Ecto neural progenitor cell (in vitro differentiated cells): ENCODE measurements at places on chromosomes 16 and 17.

DNA sequence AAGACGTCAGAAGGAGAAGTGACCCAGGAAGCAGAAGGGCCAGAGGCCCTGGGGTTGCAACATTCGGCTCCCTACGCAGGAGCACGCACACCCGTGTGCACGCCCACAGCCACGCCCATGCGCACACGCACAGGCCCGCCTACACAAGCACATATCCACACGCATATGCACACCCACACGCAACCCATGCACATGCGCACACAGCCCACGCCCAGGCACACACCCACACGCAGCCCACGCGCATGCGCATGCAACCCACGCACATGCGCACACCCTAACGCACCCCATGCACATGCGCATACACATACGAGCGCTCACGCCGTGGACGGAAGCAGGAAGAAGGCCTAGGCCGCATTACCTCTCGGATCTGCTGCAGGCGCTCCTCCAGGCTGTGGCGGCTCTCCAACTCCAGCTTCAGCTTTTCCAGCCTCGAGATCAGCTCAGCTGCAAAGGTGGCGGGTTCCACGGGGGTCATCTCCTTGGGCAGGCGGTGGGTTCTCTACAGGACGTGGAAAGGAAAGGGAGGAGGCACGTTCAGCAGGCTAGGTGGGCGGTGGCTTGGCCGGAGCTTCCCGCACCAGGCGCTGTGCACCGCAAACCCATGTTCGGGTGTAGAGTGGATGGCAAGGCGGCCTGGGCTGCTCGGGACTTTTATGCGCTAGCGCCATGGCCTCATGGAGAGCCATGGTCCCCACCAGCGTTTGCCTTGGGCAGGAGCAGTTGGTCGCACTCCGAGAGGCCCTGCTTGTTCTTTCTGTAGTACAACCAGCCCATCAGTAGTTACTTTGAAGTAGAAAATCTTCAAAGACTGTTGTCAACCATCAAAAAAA lies 23.4 kb downstream of the AXIN2 start:
- DNase-seq, result no peak

DNA sequence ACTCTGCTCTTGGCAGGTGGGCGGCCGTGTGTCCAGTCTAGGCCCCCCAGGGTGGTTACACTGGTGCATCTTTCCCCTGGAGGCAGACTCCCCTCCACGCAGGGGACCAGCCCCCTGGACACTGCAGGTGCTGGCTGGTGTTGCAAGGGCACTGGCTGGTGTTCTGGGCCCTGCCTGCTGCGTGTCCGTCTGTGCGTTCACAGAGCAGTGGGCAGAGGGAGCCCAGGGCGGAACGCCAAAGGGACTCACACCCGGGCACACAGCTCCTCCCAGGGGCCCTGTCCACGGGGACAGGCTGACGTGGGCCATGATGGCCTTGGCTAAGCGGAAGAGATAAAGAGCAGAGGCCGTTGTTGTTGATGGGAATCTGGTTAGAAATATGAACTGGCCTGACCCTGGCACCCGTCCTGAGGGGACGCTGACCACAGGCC lies 27.3 kb downstream of the ACSF3 start:
- no peak for DNase-seq

DNA sequence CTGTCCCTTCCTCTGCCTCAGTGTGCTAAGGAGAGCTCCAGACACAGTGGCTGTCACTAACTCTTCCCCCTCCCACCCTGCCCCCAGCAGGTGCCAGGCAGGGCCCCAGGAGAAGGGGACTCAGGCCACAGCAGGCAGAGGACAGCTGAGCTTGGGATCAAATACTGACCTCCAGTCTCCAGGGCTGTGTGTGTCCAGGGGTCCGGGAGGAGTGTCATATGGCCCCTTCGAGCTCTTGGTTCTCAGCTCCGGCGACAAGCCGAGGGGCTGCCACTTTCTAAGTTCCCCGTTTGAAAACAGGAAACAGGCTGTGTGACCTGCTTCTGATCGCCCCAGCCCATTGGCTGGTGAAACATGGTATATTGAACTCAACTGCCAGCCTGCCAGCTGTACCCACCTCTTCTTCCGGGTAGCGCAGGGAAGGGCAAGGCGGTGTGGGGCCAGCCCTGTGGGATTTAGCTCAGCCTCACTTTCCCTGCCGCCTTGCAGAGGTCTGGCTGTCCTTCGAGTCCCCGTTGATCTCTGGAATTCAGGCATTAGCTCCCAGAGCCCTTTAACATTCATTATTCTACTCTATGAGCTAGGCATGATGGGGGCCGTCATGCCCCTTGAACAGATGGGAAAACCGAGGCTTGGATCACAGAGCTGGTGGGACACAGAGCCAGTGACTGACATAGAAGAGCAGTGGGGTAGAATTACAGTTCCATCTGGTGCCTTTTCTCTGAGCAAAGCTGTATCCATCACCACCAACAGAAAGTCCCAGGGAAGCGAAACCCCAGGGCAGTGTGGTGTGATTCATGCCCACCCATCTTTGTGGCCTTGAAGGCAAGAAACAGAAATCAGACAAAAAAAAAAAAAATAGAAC lies at the start of gene SNX20:
SNX20 (minus strand) TSS at position 292 of the 865 bp plus-strand sequence. CDS start 3,786 bp downstream, outside the sequence.
- no peak for DNase-seq

DNA sequence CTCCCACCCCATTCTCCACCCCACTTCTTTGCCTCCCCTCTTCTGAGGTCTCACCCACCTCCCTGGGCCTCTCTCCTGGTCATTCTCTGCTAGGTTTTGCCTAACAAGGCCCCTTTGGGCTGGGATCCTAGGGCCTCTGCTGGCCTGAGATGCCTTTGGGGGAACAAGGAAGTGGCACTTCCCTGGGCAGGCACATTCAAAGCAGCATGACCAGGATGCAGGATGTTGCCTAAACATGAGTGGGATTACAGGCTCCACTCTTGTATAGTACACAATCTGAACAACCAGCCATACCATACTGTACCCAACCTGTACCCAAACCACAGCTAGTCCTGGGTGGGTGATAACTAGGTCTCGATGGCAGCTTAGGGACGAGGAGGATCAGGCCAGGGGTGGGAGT lies 9.0 kb downstream of the GALK1 start:
- no peak for DNase-seq

DNA sequence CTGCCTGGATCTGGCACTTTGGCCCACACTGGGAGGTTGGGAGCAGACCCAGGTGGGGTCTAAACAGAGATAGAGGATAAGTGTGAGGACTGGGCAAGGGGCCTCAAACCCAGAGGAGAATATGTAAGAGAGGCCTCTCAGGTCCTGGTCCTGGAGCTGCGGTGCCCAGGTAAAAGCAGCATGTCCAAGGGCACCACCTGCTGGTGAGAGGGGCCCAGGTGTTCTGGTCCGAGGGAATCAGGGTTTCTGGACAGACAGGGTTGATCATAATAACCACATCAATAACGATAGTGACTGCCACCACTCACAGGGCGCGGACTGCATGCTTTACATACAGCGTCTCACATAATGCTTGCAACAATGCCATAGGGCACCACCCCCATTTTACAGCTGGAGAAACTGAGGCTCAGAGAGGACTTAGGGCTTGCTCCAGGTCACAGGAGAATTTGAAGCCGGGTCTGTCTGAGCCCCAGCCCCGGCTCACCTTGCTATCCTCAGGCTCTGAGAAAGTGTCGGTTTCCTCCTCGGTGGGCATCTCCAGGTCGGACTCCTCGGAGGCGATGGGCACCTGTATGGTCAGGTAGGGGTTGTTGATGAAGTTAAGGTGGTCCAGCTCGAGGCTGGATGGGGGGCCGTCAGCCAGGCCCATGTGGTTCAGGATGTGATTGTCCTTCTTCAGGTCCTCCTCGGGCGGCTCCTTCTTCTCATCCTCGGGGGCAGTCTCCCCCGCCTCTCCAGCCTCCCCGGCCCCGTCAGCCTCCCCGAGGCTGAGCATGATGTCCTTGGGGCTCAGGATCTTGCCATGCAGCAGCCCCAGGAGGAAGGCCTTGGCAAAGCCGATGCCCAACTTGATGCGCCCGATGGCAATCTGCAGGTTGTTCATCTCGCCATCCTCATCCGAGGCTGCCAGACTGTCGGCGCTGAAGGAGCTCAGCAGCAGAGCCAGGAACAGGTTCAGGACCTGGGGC lies 19.1 kb upstream of the CD79B start:
- no peak for DNase-seq

DNA sequence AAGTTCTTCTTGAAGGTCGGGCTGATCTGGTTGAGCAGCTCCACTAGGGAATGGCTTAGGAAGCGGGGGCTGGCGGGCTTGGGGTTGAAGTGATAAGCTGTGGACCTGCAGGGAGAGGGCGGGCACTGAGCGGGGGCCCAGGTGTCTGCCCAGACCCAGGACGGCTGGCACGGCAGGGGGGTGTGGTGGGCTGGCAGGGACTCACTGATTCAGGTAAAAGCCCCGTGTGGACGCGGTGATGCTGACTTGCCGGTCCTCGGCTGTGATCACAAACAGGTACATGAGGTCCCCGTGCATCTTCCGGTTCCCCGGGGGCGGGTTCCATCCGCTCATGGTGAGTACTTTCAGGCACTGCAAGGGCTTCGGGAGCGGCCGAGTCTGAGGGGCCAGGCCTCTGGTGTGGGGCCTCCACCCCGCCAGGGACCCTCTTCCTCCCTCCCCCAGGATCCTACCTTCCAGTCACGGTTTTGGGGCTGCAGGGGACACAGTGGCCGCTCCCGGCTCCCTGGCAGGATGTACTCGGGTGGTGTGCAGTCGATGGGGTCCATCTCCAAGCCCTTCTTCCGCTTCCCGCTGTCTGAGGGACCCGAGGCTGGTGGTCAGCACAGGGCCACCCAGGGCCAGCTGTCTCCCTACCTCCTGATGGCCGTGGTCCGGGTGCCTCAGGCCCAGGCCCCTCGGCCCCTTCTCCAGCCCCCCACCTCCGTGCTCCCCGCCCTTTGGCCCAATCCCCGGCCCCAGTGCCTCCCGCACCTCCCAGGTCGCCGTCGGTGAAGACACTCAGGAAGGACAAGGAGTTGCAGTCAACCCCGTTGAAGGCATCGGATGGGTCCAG lies 10.2 kb downstream of the CLUH start:
- DNase-seq, result no peak
